OCI-M1 (cell line): ENCODE measurements at places on chromosomes 5 and 9.

GRCh38 chr5:129852747-129853352 lies 51.4 kb upstream of the CHSY3 start:
- peak; percentile 87 for DNase-seq

DNA sequence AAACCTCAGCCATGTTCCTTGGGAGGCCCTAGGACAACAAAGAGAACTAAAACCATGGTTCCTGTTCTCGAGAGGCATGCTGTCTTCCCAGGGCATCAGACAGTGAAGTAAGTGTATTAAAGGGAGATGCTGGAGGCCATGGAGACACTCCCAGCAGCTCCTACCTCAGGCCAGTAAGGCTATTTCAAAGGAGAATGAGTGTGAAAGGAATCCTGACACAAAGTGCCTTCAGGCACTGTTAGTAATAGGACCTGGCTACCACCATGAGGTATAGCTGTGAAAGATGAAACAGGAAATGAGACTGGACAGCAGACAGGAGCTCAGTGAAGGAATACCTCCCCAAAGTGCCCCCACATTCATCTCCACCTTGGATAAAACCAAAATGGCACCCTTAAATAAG lies 71.0 kb downstream of the FANCC start:
- DNase-seq = no peak

DNA sequence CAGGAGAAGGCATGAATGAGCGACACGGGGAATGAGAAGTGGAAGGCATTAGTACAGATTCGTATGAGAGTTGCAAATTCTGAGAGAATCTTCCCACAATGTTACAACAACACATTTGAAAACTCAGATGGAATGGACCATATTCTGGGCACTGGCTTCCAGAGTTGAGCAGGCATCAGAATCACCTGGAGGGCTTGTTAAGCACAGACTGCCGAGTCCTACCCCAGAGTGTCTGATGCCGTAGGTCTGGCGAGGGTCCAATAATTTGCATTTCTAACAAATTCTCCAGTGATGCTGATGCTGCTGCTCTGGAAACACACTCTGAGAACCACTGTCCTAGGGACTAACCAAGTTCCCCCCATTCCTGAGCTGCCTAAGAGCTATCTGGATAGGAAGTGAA lies 2.9 kb upstream of the TLX3 start:
- DNase-seq = no peak

GRCh38 chr5:135156715-135157404 lies 122.8 kb upstream of the PITX1 start:
- DNase-seq = no peak

DNA sequence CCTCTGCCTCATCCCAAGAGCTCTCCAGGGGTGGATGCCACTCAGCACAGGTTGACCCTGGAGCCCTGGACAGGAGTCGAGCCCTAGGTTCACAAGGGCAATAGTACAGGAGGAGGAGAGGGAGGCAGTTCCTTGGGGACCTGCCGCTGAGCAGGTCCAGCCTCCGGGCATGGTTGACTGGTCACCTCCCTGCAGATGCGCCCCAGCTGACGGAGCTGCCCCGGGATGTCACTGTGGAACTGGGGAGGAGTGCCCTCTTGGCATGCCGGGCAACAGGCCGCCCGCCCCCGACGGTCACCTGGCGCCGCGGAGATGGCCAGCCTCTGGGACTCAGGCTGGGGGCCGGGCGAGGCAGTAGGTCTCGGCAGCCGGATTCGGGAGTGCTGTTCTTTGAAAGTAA lies 53.7 kb downstream of the HMCN2 start:
- DNase-seq = no peak

GRCh38 chr5:62650197-62650596 lies 71.6 kb downstream of the LRRC70 start:
- no peak for DNase-seq

DNA sequence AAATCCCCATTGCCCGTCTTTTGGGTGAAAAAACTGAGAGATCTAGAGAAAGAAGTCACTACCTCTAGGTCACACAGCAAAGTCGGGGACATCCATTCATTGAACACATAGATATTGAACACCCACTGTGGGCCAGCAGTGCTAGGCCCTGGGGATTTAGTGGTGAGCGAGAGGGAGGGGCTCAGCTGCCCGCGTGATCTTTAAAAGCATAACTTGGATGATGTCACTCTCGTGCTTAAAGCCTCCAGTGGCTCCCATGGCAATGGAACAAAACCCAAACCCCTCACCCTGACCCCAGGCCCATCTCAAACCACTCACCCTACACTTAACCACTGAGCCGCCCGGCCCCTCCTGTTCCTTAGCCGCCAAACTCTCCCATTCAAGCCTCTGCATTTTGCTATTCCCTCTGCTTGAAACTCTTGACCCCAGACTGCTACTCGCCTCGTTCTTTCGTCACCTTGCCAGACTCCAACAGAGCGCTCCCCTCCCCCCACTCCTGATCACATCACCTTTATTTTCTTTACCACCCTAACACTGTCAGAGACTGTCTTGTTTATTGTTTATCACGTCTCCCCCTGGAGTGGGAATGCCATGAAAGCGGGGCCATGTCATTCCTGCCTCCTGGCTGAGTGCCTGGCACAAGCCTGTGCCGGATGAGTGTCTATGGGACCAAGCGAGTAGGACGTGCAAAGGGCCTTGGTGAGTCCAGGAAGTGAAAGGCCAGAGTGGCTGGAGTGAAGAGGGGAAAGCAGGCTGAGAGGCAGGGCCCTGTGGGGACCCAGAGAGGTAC lies 710 bp upstream of the PIP5KL1 start:
- peak; percentile 30 for DNase-seq

GRCh38 chr9:125470767-125471580 lies 209.3 kb downstream of the GAPVD1 start:
- DNase-seq = no peak

- DNase-seq = no peak
Observed at GRCh38 chr5:172009536-172010270, 3.3 kb upstream of the FBXW11 start.

- no peak for DNase-seq
Observed at GRCh38 chr9:131482343-131483006, 20.2 kb upstream of the POMT1 start.

DNA sequence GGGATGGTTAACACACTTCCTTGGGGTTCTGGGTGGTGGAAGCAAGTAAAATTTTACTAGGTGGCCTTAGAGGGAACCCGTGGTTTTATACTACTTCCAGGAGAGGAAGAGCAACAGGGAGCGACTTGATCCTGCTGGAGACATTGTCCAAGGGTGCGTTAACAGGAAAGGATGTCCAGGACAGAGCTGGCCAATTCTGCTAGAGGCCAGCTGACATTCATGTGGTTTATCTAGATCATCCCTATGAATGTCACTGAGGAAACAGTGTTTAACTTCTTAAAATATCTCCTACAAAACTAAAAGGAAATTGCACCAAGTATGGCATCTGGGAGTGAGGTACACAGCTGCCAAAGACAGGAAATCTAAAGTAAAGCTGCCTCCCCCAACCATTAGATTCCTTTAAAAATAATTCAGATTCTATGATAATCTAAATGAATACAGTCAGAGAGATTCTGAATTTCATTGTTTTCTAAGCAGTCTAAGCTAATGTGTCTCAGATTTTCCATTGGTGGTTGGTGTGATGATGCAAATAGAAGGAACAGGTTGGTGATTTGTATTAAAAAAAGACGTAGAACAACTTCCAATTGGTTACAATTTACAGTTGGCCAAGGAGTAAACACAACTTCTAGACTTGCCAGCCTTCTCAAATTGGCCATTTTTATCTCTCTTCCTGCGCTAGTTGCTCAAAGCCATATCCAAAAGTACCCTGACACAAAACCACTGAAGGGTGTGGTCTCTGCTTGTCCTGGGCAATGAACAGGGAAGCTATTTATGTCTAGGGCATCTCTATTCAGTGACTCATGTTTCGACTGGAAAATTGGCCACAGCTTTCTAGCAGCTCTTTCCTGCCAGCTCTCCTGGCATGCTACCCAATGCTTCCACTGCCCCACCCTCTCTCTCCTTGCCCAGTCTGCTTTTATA lies 574.7 kb upstream of the MEF2C start:
- DNase-seq = peak; percentile 61

GRCh38 chr9:121275781-121276658 lies 8.1 kb downstream of the GSN start:
- no peak for DNase-seq

- DNase-seq = peak; percentile 88
Observed at GRCh38 chr9:29319736-29320513, 1746.6 kb upstream of the C9orf72 start.

DNA sequence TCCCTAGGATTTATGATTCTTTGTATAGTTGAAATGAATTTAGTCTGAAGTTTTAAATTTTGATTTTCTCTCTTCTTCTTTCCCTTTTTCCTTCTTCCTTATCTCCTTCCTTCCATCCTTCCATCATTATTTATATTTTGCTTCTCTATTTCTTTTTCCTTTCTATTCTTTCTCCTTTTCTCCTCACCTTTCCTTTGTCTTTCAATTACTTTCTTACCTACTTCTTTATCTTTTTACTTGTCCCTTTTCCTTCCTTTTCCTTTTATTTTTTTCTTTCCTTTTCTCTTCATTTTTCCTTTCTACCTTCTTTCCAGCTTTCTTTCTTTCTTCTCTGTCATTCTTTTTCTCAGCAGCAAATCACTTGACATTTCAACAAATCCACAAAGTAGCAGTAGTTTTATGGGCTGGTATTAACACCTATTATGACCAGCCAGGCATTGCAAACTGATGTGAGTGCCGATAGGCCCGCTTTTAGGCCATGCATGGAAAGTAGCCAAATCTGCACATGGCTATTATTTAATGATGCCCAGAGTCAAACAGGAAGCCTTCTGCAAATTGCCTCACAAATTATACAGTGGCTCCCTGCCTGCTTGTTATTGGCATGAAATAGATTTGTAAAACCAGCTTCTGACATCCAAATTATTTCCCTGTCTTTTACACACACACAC lies 37.1 kb upstream of the NR3C1 start:
- DNase-seq = no peak

- no peak for DNase-seq
Observed at GRCh38 chr5:3678801-3679200, 83.2 kb downstream of the IRX1 start.

DNA sequence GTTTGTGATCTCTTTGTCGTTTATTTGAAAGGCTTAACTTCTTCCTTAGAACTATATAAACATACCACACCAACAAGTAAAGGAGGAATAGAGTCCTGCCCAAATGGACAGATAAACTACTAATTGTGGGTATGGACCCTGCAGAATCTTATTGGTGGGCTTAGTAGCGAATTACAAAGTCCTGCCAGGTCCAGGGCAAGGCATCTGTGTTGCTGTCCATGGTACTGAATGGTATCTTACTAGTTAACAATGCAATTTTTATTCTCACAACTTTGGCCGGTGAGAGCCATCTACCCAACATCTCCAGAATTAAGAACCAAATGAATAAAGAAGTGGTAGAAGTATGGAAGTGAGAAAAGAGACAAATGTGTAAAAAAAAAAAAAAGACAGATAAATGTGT lies 1782.4 kb upstream of the WWC1 start:
- DNase-seq = peak; percentile 39

- DNase-seq = peak; percentile 51
Observed at GRCh38 chr5:138653502-138653901, 78.3 kb upstream of the HSPA9 start.

DNA sequence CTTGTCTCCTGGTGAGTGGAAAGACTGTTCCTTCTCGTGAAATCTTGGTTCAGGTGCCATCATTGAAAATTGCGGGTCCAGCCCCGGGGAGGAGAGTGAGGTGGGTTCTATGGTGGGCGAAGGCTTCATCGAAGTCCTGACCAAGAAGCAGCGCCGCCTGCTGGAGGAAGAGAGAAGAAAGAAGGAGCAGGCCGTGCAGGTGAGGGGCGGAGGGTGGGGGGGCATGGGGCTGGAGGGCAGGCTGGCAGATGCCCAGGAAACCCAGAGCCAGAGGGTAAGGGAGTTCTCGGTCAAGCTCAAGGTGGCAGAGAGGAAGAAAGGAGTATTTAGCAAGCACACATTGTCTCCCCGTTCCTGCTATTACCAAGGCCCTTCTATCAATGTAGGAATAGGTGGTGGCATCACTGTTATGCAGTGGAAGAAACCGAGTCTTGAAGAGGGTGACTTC lies 24.3 kb upstream of the POMT1 start:
- DNase-seq = peak; percentile 8

DNA sequence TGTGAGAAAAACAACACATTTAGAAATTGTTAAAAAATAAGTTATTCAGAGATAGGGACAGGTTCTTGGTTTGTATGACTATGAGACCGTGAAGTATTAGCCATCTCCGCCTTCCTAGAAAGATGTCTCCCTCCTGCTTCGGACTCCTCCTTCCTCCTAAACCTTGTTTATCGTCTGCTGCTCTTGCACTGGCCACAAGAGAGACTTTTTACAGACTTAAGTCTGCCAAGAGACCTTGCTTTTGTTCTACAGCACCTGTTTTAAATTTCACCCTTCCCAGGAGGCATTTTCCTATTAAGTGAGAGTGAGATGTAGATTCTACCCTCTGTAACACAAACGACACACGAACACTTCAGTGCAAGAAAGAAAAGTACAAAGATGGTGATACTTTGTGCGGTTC lies 274.6 kb downstream of the ARHGEF28 start:
- no peak for DNase-seq

GRCh38 chr5:107455111-107455544 lies 215.6 kb downstream of the EFNA5 start:
- DNase-seq = no peak

GRCh38 chr5:157785801-157786200 lies 42.3 kb downstream of the LSM11 start:
- DNase-seq = no peak

- DNase-seq = no peak
Observed at GRCh38 chr5:176793343-176793699, 17.0 kb upstream of the UNC5A start.

GRCh38 chr9:68782546-68782945 lies 77.5 kb downstream of the PIP5K1B start:
- DNase-seq = no peak

- peak; percentile 20 for DNase-seq
Observed at GRCh38 chr9:73154722-73155121, 3.1 kb downstream of the ANXA1 start.

- DNase-seq = peak; percentile 67
Observed at GRCh38 chr9:121954477-121955140, 138.5 kb downstream of the TTLL11 start.

GRCh38 chr9:36396985-36397384 lies 3.1 kb downstream of the RNF38 start:
- DNase-seq = no peak

DNA sequence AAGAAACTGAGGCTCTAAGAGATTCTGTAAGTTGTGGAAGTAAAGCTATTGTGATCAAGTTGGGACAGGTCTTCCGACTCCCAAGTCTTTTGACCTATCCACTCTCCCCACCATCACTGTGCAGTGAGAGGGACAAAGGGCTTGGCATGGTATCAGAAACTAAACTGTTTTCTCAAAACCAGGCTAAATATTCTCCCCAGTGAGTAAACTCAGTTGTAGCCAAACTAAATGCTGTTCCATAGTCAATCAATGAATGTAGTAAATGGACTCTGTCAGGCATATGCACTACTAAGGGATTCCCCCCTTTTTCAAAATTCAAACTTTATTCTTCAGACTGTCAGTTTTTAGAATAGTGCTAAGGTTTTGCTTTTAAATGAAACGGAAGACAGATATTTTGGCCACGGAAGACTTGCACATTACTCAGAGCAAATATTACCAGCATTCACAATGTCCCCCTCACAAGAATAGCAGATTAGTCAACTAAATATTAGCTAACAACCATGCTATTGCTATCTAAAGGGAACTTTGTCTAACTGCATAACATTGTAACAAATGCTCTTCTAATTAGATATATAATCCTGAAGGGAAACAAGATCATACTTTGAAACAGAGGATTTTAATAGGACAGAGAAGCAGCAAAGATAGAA lies 7.1 kb downstream of the PRKAA1 start:
- DNase-seq = no peak

GRCh38 chr5:33275921-33276627 lies 164.7 kb upstream of the TARS1 start:
- DNase-seq = no peak

- peak; percentile 71 for DNase-seq
Observed at GRCh38 chr9:104914466-104914865, 13.5 kb downstream of the ABCA1 start.
